ENCODE measurements at places on chromosomes 16 and 17.
A peak's percentile ranks its signal among the peaks of the same experiment; 100 is the strongest.

- no peak for DNase-seq
Measured at GRCh38 chr17:494601-495265, 142.1 kb upstream of the RPH3AL start.

- no peak for DNase-seq
Measured at GRCh38 chr16:56999409-57000270, 10.3 kb downstream of the NLRC5 start.

DNA sequence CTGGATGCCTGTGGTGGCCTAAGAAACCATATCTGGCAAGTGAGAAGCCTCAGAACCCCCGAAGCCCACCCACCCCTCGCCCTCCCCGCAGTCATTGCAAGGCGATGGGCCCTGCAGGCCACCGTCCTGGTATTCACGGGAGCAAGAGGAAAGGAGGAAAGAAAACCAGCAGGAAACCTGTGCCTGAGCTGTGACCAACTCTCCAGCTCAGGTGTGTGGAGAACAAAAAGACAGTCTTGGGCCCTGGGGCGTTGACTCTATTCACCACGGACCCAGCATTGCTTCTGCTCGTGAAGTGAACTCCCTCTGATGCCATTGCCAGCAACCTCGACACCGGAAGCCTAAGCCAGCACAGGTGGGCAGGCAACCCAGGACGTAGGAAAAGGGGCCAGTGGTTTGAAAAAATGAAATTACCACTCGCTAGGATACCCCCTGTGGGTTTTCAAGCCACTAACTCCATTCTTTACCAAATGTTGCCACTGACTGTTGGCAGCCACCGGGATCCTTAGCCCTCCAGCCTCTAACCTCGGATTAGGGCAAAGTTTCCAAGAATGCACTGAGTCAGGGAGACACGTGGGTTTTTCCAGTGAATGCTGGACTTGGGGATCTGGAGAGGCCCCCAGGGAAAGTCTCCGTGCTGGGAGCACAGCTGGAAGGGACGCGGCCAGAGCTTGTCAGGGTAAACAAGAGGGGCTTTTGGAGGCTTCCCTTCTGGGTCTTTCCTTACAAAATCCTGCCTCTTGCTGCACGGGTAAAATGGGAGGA, 25.1 kb downstream of the FA2H start:
- no peak for DNase-seq

GRCh38 chr16:49483651-49484450, 110.2 kb downstream of the C16orf78 start:
- DNase-seq = peak; percentile 29

- no peak for DNase-seq
Measured at GRCh38 chr17:62708587-62708986, 81.1 kb downstream of the MRC2 start.

GRCh38 chr17:72046643-72047612, 73.9 kb upstream of the SOX9 start:
- DNase-seq = no peak

DNA sequence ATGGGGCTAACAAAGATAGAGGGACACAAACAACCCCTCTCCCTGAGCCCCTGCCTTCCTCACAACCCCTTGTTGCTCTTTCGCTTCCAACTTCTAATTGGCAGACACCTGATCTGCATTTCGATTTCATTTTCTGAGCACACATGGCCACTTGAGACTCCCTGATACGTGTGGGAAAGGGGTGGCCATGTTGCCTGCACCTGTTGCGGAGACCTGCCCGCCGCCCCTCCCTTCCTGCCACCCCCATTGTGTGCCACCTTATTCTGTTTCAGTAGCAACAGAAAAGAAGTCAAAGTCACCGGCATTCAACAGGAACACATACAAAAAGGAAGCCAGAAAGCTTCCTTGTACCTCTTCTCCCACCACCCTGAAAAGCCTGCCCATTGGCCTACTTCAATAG, 254.7 kb upstream of the SOX9 start:
- no peak for DNase-seq

DNA sequence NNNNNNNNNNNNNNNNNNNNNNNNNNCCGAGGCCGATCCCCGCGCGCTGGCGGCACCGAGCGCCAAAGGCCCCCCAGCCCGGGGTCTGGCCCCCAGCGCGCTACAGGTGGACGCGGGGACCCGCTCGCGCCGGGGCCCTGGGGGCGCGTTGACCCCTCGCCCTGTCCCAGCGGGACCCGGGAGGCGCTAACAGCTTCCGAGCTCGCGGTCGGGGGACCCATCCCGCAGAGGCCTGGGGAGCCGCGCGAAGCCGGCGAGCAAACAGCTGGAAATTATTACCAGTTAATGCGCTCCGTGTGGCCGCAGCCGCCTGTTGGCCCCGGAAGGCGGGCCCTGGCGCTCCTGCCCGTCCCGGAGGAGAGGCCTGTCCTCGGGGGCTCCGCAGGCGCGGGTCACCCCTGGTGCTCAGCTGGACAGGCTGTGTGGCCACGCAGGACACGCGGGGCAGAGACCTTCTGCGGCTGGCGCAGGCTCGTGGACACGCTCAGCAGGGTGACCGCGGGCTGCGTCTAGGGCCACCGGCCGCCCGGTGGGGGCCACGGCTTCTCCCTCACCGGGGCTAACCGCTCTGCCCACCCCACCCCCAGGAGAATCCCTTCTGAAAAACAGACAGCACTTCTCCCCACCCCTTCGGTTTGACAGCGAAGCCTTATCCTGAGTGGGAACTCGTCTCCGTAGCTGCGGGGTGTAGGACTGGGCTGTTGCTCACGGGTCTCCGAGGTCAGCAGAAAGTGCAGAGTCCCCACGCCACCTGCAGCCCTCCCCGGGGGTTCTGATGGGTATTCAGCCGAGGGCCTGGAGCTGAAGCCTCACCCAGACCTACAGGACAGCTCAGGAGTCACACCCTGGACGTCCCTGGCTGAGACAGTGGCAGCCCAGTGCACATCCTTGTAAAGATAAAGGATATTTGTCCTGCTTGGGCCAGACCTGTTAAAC, 138.7 kb upstream of the RPH3AL start:
- peak; percentile 81 for DNase-seq

GRCh38 chr17:48128400-48128799, 20.8 kb downstream of the SNX11 start:
- DNase-seq = no peak

DNA sequence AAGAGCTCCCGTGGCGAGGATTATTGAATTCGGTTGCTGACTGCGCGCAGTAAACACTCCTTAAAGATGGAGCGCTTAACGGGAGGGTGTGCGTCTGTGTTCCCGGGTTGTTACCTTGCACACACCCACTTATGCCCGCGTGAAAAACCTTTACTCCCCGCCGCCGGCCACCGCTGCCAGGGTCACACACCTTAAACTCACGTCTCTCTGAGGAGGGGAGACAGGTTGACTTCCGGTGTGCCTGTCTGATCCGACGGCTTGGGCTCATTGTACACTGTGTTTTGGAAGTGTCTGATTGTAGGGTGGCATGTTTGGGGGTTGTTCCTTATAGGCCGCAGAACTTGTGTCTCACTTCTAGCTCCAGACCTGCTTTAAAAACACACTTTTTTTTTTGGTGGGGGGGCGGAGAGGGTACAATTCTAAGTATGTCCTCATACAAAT, 66.8 kb downstream of the KPNA2 start:
- DNase-seq = no peak

- no peak for DNase-seq
Measured at GRCh38 chr16:901715-902601, 68.8 kb downstream of the LMF1 start.

DNA sequence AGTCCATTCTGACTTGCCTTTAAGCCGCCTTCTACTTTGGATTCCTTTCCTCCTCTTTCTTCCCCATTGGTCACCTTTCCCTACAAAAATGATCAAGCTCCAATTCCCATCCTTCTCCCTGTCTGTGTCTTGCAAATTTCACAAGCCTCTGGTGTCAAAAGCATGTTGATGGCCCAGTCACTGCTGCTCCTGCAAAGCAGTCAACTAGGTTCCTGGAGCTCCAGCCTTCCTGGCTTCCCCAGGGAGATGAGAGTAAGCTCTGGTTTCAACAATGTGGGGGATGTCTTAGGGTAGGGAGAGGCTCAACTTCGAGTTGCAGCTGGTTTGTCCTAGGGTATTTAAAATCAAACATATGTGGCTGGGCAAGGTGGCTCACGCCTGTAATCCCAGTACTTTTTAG, 36.1 kb upstream of the HELZ start:
- DNase-seq = no peak

DNA sequence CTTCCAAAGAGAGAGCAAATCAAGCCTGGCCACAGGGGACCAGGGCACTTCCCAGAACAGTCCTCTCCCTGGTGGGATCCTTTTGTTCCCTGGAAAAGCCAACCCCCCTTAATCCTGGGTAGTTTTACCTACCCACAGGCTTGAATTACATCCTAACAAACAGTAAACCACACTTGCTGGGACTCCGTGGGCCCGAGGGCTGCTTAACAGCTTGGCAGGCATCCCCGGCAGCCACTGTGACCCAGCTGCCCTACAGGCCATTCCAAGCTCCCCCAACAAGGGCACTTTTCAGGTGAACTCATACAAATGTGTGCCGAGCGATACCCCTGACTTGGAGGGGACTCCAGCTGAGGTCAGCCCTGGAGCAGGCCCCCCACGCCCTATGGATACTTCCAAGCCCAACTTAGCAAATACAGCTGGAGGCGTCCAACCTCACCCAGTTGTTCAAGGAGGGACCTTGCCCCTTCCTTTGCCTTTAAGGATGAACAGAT, 26.4 kb downstream of the ADCY9 start:
- no peak for DNase-seq

DNA sequence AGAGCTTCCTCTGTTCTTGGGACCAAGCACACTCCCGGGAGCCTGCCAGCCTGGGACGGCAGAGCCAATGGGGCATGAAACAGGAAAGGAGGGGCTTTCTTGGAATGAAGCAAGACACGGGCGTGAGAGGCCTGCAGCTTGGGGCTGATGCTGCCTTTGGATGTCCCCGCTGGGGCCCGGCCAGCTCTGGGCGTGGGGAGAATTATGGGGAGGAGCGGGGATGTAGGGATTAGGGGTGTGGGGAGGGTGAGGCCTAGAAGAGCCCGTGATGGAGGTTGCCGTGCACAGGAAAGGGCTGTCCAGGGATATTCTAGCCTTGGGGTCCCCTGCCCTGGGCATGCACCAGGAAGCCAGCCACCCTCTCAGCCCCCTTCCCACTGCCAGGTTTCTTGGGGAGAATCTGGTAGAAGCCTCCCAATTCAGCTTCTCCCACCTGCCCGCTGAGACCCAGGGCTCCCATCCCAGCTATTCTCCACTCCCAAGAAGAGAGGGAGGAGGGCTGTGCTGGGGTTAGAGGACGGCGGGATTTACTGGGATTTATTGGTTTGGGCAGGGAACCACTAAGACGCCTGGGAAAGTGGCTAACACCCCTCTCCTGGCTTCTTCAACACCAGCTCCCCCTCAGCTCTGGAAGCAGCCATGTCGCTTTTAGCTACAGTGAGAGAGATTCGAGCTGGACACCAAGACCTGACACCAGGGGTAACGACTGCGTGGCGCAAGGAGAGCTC, 20.0 kb upstream of the NXPH3 start:
- no peak for DNase-seq

DNA sequence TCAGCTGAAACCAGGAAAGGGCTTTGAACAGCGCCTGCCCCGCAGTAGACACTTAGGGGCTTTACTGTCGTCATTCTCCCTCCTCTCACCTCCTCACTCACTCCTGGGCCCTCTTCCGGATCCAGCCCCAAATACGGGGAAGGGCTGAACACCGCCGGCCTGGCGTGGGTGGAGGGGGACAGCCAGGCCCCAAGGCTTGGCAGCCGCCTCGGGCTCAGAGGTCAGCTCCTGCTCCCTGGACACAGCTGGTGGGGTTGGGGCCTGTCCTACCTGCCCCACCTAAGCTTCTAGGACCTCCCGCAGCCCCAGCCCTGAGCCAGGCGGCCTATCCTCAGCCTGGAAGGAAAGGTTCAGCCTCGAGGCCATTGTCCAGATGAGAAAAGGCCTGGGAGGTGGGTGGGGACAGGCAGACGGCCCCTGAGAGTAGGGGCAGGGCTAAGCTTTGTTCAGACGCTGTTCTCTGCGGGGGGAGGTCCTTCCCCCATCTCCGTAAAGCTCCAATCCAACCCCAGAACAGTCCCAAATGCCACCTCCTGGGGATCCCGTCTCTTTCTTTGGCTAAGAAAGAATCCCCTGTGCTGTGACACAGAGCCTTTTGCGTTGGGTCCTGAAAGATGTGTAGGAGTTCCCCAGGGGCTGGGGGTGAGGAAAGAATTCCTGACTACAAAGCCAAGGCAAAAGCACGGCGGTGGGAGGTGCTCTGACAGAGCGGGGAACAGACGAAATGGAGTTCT, 881 bp upstream of the LLGL1 start:
- DNase-seq = no peak

- no peak for DNase-seq
Measured at GRCh38 chr17:4417129-4417667, 16.5 kb upstream of the SPNS3 start.

GRCh38 chr17:78771758-78772382, 10.2 kb downstream of the CYTH1 start:
- no peak for DNase-seq

DNA sequence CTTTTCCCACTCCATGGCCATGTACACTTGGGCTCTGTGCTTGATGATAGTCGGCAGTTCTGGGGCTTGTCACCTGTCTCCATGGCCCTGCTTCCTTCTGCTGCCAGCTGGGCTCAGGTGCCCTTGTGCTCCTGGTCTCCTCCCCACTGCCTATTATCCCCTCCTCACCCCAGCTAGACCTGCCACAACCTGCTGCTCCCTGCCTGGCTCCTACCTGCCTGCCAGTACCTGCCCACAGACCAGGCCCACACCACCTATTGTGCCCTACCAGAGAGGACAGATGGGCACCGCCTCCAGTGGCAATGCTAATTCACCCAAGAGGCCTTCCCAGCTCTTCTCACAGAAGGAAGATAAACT, 538 bp upstream of the RAPGEFL1 start:
- DNase-seq = no peak

GRCh38 chr17:78479369-78479768, 97.8 kb downstream of the DNAH17 start:
- DNase-seq = no peak

DNA sequence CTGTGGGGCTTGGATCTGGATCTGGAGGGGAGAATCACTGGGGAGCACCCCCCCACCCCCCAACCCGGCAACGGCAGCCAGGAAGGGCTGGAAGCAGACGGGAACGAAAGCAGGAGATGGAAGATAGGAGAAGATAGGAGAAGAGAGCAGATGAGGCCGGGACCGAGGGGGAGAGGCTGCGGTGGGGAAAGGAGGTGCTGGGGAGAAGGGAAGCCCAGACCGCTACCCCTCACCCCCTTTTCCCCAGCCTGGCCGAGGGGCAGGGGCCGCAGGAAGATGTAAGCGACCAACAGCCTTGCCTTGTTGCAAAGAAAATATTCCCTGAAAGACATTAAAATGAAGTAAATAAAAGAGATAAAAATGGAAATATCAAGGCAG, 26.8 kb upstream of the CBFA2T3 start:
- no peak for DNase-seq

GRCh38 chr16:55426865-55427484, 52.0 kb upstream of the MMP2 start:
- DNase-seq = no peak

GRCh38 chr17:14161419-14161818, 75.2 kb downstream of the CDRT15 start:
- no peak for DNase-seq

- DNase-seq = no peak
Measured at GRCh38 chr17:79813297-79814126, 16.6 kb upstream of the CBX8 start.

- no peak for DNase-seq
Measured at GRCh38 chr17:69812240-69812837, 262.7 kb upstream of the KCNJ16 start.

- peak; percentile 96 for DNase-seq
Measured at GRCh38 chr16:2980227-2981176, at the start of gene PKMYT1. Gene PKMYT1, minus strand, starts transcription at chr16:2980446. Its CDS starts 789 bp downstream, at chr16:2979657.

- DNase-seq = no peak
Measured at GRCh38 chr17:12386225-12386624, 279.5 kb upstream of the MYOCD start.

Data from upper lobe of right lung (tissue), 1 donor.